Fibroblast of the aortic adventitia (primary cell): ENCODE measurements at places on chromosomes 4 and X. TPM values are rescaled to one million over a fixed set of nuclear protein-coding genes. Genes with fewer than 3 reads are reported as not detected.

The ERCC6L gene
- total RNA-seq: 9.9 TPM in 1 of 2 replicates, not detected in the other

The CCDC160 gene
- not detected in 2 replicates for total RNA-seq

The CDS1 gene
- total RNA-seq: 0.36 and 0.57 TPM in 2 replicates

The FGFBP1 gene
- total RNA-seq: not detected in 2 replicates

The GATA1 gene
- total RNA-seq: not detected in 2 replicates

The SLC16A2 gene
- total RNA-seq: 5.9 and 28.5 TPM in 2 replicates

The TSPAN5 gene
- 42.8 and 49.0 TPM in 2 replicates for total RNA-seq

The TNIP3 gene
- total RNA-seq: 0.72 TPM in 1 of 2 replicates, not detected in the other

- no peak for DNase-seq
Measured at GRCh38 chr4:153207567-153207966, 3.3 kb downstream of the TRIM2 start.

- DNase-seq: no peak
Measured at GRCh38 chr4:8047837-8048678, 108.4 kb upstream of the AFAP1 start.

- DNase-seq: peak; percentile 51
Measured at GRCh38 chr4:40395908-40396793, 61.0 kb downstream of the CHRNA9 start.

DNA sequence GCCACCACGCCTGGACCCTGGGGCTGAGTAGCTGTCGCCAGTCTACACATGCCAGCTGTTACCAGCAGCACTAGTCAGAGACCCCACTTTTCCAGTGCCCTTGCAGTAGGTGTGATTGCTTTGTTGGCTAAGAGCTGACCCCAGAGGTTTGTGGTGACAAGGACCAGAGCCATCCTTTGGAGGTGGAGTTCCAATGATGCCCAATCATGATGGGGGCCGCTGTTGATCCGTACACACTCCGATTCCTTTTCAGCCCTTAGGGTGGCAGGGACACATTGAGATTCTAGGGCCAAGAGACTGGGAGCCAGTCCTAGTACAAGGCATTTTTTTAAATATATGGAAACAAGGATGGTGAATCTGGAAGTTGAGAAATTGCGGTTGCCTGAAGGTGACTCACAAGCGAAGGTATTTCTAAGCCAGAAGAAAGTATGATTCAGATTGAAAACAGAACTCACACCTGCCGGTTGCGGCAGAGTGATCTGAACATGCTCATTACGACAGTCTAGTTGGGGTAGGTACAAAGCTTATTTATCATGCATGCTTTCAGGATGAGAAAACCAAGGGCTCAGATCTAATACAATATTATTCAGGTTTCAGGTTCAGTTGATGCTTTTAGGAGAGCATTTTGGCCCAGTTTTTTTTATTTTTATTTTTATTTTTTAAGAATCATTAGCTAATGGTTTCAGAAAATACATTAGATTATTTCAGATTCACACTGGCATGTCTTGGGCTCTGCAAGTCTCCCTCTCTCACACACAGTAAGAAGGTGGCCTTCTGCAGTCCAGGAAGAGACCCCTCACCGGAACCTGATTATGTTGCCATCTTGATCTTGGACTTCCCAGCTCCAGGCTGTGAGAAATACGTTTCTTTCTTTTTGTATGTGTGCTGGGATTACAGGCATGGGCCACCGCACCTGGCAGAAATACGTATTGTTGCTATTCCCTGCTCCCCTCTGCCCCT, 43.4 kb downstream of the SHROOM2 start:
- no peak for DNase-seq

DNA sequence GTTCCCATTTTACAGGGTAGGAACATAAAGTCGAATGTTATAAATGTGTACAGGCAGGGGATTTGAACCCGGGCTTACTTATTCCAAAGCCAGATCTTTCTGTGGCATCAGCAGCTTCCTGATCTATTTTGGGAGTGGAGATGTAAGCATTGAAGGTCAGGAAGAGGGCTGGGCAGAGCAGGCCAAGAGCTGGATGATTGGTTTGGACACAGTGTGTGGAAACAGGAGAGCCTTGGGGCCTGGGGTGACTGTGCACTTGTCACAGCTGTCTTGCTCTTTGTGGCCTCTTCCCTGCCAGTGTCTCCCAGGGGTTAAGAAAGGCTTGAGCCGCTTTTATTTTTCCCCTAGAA, 127.9 kb upstream of the ENPP6 start:
- DNase-seq: no peak

GRCh38 chr4:5040856-5041620, 10.2 kb upstream of the STK32B start:
- DNase-seq: no peak

DNA sequence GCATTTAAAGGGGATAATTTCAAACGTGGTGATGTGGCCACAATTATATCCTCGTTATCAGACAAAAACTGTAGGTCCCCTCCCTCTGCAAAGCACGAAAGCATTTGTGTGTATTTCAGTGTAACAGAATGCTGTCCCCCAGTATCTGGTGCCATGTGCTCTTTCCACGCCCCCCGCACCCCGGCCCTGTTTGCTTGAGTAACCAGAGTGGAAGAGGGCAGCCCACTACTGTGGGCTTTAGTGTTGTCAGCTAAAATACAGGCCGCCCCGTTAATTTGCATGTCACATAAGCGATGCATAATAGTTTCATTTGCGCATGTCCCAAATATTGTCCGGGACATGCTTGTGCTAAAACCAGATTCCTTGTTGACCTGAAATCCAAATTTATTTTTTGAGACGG, 110.1 kb downstream of the PHKA2 start:
- DNase-seq: no peak
